ENCODE measurements at places on chromosomes 5 and 9.

DNA sequence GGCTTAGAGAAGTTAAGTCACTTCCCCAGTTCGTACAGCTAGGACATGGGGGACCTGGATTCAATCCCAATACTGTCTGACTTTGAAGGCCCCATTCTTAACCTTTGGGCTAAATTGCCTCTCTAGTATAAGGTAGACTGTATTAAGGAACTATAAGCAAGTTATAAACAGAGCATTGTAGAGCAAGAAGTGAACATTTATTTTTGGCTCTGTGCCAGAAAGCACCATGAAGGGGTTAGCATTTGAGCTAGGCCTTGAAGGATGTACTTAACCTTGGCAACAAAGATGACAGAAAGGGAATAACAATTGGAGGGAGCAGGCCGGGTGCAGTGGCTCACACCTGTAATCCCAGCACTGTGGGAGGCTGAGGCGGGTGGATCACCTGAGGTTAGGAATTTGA is 32.8 kb downstream of the GALNT10 start:
- DNase-seq: no peak

GRCh38 chr5:172617817-172618216 is 23.2 kb upstream of the NEURL1B start:
- DNase-seq: no peak

DNA sequence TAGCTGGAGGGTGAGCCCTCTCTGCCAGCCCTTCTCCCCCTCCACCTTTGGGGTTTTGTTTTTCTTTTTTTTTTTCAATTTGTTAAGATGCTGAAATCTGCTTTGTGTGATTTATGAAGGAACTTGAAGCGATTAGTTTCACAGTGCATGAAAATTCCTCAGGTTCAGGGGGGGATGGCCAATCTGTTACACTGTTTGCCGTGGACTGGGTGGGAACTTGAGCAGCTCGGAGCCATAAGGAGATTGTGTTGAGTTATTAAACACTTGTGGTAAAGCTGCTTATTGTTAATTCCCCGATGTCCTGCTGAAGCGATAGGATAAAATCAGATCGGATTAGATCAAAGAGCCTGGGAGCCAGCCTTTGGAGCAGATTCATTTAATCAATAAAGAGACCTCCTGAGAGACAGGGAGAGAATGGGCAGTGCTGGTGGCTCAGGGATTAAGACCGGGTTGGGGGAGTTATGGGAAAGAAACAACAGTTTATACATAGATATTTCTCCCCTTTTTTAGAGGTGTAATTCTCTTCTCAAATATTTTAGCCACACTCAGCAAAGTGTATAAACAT is 105.8 kb upstream of the SPATA31D4 start:
- no peak for DNase-seq

GRCh38 chr9:123216251-123216797 is 52.1 kb downstream of the STRBP start:
- DNase-seq: no peak

GRCh38 chr5:107538331-107538730 is 132.4 kb downstream of the EFNA5 start:
- DNase-seq: no peak

- DNase-seq: peak; percentile 40
These were observed 72.4 kb upstream of the MPDZ start for GRCh38 chr9:13351778-13352386.

- DNase-seq: peak; percentile 62
These were observed 9.5 kb downstream of the CEMIP2 start for GRCh38 chr9:71758785-71759184.

DNA sequence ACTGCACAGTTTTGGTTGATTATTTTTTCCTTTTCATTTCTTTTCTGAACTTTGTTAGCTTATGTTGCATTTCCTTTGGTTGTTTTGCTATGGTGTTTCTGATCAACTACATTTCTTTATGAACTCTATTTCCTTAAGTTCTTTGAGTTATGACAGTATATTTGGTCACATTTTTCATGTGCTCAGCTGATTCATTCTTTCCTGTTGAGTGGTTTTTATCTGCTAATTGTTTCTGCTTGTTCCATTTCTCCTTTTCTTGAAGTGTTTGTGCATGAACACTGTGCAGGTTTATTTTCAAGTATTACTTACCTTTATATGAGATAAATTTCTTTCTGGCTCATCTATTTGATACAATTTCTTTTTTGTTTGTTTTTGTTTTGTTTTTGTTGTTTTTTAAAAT is 50.9 kb upstream of the MACIR start:
- DNase-seq: no peak

- DNase-seq: no peak
These were observed 16.9 kb downstream of the CAMSAP1 start for GRCh38 chr9:135890190-135891026.

- DNase-seq: no peak
These were observed 81.4 kb upstream of the ANKRD55 start for GRCh38 chr5:56314529-56314928.

DNA sequence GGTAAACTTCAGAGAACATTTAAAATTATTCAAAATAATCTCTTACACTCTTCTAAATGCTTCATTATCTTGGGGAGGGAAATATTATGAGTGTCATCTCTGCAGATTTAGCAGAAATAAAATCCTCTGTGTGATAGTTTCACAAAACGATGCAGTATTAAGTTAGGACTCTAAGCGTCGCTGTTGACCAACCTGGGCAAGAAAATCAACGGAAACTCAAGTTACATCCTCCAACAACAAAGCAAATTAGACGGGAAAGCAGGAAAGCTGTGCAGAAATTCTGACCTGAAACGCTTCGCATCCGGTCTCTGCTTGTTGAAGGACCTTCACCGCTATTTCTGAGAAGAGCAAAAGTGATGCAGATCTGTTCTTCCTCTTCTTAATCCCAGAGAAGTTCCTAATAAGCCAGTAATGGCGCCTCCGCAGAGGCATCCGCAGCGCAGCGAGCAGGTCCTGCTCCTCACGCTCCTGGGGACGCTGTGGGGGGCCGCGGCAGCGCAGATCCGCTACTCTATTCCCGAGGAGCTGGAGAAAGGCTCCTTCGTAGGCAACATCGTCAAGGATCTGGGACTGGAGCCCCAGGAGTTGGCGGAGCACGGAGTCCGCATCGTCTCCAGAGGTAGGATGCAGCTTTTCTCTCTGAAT is at the start of gene PCDHGA6:
TSS of gene PCDHGA6 (plus strand) at position 219 of the 645 bp plus-strand sequence. CDS start at position 412, 193 bp downstream.
- no peak for DNase-seq

DNA sequence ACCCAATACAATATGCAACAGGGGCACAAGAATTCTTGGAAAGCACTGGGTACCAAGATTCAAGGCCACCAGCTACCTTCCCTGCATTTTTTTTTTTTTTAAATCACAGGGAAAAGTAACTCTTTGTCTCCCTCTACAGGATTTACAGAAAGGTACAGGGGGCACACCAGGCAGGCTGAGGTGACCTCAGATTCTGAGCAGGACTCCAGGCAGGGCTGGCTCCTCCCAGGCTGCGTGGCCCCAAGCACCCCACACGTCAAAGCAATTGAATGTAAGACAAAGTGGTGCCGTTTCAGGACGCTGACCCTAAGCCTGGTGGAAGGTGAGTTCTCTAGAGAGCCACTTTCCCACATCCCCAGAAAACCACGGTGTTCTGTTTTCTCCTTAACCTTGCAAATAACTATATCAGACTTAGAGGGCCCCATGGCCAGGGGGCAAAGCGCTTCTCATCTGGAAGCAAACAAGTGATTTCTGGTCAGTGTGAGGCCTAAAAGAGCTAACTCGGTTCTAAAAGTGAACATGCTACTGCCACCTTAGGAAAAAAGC is 222.6 kb downstream of the ROR2 start:
- peak; percentile 74 for DNase-seq

GRCh38 chr9:91382298-91382697 is 20.6 kb upstream of the AUH start:
- DNase-seq: no peak

GRCh38 chr5:22473886-22474285 is 379.3 kb downstream of the CDH12 start:
- no peak for DNase-seq

- DNase-seq: no peak
These were observed 269.0 kb upstream of the RGMB start for GRCh38 chr5:98504505-98504904.

DNA sequence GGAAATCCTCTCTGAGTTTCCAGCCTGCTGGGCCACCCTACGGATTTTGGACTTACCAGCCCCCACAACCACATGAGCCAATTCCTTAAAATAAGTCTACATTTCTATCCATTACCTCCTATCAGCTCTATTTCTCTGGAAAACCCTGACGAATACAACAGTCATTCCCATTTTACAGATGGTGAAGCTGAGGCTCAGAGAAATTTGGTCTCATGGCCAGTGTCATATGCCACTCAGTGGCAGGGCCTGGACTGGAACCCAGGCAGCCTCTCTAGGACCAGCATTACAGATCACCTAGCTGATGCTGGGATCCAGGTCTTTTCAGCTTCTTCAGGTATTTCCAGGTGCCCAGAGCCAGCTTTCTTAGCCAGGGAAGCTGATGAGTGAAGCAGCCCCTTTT is 45.0 kb upstream of the SH3PXD2B start:
- no peak for DNase-seq

GRCh38 chr5:56409331-56410190 is 176.4 kb upstream of the ANKRD55 start:
- peak; percentile 77 for DNase-seq

GRCh38 chr5:166695326-166695725 is 1596.1 kb upstream of the WWC1 start:
- no peak for DNase-seq

DNA sequence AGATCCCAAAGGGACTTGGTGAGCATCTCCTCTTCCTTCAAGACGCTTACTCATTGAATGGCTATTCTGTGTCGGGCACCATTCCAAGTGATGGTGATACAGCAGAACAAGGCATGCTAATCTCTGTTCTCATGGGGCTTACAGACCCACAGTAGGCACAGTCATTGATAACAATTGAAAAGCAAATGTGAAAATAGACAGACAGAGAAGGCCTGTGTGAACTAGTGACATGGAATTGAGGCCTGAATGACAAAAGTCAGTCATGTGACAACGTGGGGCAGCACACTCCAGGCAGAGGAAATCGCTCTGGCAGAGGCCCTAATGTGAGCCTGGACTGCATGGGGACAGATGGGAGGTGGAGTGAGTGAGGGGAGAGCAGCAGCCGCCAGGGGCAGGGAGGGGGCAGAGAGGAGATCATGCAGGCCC is 70.7 kb upstream of the CPLX2 start:
- DNase-seq: peak; percentile 70

DNA sequence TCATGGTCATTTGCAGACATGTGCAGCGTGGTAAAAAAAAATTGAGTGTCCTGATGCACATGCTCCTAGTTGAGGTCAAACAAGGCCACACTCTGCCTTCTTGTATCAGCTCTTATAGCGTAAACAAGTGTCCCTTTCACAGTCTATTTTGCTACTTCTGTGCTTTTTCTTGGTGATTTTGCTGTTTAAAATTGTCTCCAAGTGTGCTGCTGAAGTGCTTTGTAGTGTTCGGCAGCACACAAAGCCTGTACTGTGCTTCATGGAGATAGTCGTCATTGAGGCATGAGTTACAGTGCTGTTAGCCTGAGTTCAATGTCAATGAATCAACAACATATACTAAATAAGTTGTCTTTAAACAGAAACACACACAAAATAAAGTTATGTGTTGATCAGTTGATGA is 690.4 kb upstream of the MEF2C start:
- no peak for DNase-seq

- DNase-seq: no peak
These were observed 78.3 kb upstream of the SSBP2 start for GRCh38 chr5:81829242-81829641.

- DNase-seq: peak; percentile 31
These were observed 6.1 kb downstream of the SAPCD2 start for GRCh38 chr9:137064027-137064879.

- DNase-seq: no peak
These were observed 731.8 kb upstream of the RGMB start for GRCh38 chr5:98041661-98042060.

DNA sequence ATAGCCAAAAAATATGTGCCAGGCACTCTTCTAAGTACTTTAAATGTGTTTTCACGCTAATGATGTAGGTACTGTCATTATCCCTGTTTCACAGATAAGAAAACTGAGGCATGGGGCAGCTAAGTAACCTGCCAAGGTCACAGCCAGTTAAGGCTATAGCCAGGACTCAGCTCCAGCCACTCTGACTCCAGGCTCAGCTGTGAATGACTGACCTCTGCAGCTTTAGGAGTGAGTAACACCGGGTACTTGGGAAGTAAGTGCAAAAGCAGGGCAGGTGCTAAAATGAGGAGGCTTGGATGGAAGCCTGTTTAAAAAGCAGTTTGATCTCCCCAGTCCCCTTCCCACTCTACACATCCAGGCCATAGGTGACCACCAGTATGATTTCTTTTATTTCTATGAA is 10.6 kb upstream of the SHC3 start:
- no peak for DNase-seq

GRCh38 chr9:98899408-98900056 is 44.2 kb upstream of the COL15A1 start:
- no peak for DNase-seq

DNA sequence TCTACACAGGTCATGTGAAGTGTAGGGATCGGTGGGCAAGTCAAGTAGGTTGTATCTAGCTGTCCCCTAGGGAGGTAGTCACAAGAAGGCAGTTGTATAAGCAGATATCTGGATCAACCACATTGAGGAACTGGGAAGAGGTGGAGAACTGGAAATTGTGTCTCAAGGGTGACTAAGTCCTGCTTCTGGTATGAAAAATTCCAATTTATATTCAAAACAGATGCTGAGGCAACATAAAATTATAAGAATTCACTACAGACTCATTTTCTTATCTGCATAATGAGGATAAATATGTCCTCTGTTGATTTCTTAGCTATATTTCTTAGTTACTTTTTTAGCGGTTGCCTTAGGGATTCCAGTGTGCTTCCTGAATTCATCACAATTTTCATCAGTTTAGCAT is 46.8 kb downstream of the GALNT12 start:
- DNase-seq: no peak

DNA sequence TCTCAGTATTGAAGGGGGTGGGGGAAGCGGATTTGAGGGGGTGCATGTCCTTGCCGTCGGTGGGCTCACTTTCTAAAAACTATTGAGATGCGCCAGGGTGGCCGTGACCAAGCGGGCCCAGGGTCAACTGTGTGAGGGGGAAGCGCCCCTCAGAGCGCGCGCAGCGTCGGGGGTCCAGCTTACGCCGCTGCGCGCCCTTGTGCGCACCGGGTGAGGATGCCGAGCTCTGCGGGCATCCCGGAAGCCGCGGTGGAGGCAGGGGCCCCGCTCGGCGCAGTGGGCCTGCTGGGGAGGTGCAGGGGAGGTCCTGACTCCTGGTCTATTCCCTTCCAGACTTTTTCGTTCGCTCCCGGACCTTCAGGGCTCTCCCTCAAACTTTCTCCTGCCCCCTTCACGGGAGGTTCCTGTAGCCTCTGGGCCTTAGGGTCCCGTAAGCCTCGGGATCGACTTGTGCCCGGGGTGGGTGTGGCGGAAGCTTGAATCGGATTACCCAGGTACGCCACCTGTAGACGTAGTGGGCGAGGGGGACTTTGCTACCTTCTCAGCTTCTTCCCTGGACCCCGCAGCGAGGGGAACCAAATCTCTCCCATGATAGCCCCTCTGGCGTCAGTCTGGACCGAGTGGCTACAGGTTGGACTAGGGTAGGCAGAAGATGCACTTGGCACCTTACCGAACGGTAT is 2.5 kb upstream of the PRDM6 start:
- no peak for DNase-seq

GRCh38 chr9:116671605-116672004 is 15.5 kb upstream of the TRIM32 start:
- DNase-seq: no peak
